CD4-positive, alpha-beta T cell (primary cell): ENCODE measurements at places on chromosomes 2 and 18. TPM values are rescaled to one million over a fixed set of nuclear protein-coding genes. Genes with fewer than 3 reads are reported as not detected.

- DNase-seq, result no peak
Measured at GRCh38 chr2:178233428-178233827, 39.1 kb downstream of the OSBPL6 start.

DNA sequence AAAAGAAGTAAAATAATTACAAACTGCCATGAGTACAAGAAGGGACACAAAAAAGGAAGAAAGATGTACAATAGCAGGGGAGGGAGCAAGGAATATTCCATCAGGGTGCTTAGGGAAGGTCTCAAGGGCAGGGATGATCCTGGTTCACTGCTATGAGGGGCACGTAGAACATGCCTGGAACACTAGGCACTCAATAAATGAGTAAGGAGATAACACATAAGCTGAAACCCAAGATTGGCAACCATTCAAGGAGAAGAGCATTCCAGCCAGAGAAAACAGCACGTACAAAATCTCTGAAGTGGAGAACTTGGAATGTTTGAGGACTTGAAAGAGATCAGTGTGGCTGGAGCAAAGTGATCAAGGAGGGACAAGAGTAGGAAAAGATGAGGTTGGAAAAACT is 103.2 kb downstream of the FAM161A start:
- no peak for DNase-seq

DNA sequence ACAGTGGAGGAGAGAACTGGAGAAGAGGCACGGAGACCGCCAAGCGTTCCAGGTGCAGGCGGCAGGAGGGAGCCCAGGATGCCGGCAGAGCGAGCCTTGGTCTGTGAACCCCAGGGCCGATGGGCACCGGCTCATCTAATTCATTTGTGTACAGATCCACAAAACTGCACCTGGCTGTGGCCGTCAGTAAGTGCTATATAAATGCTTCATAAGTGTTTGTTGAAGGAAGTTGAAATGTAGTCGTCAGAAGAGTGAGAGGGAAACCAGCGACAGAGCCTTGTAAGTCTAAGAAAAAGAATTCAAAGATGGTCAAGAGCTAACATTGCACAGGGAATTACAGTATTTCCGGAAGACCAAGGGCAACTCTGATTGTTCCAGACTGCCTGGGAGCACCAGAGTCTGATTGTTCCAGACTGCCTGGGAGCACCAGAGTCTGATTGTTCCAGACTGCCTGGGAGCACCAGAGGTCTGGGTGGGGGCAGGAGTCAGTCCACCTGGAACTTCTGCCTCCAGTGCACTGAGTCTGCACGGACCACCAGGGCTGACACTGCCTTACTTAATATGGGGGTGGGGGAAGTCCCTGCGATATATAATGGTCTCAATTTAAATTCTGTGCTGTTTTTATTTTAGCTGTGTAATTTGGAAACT is 112.3 kb downstream of the BCL2 start:
- no peak for DNase-seq

DNAJC5G gene
- not detected for total RNA-seq

CYP1B1 gene
- 0.17 TPM for total RNA-seq

GRCh38 chr2:23492921-23493320 is 107.9 kb downstream of the KLHL29 start:
- no peak for DNase-seq

CD207 gene
- 0.25 TPM for total RNA-seq

DNA sequence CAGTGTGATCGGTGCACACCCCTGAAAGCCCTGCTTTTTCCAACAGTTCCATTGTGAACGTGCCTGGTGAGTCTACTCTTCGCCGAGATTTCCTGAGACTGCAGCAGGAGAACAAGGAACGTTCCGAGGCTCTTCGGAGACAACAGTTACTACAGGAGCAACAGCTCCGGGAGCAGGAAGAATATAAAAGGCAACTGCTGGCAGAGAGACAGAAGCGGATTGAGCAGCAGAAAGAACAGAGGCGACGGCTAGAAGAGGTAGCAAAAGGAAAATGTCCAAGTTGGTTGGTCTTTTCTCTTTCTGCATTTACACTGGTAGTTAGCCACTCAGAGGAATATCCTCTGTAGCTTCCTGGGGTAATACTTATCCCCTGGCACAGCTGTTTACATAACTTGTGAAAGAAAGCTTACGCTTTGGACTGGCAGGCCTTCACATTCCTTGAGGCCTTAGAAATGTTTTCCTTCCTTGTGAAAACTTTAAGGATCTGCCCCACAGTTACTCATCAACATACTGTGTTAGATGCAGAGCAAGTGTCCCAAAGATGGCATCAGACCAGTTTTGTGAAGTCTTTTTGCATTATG is 146.6 kb downstream of the MAP4K4 start:
- no peak for DNase-seq

- no peak for DNase-seq
Measured at GRCh38 chr2:133252780-133253355, 315.4 kb downstream of the NCKAP5 start.

VWC2L gene
- not detected for total RNA-seq

GRCh38 chr2:937530-937929 is 13.1 kb upstream of the SNTG2 start:
- DNase-seq, result no peak

GRCh38 chr2:219562049-219563020 is 9.0 kb downstream of the OBSL1 start:
- DNase-seq, result no peak

GRCh38 chr2:144230448-144231085 is 289.4 kb downstream of the ZEB2 start:
- no peak for DNase-seq

DNA sequence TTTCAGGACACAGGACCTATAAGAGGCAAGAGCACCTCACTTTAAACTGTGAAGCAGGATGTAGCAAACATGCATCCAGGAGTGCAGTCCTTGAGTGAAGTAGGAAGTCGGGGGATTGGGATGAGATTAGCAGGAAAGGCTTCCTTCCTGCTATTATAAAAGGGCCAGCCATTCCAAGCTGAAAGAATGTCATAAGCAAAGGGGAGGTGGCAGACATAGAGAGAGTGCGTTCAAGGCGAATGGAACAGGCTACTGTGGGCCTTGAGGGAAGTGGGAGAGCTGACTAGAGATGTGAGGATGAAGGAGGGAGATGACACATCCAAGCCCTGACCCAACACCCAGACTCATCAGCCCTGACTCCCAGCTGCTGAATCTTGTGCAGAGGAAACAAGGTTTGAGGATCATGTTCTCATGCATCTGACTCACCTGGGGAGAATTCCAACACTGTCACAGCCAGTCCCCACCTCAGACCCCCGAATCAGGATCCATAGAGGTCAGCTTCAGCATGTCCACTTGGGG is 63.9 kb downstream of the GYPC start:
- DNase-seq, result no peak

GRCh38 chr2:62187246-62187645 is 8.7 kb upstream of the B3GNT2 start:
- DNase-seq, result no peak

DNA sequence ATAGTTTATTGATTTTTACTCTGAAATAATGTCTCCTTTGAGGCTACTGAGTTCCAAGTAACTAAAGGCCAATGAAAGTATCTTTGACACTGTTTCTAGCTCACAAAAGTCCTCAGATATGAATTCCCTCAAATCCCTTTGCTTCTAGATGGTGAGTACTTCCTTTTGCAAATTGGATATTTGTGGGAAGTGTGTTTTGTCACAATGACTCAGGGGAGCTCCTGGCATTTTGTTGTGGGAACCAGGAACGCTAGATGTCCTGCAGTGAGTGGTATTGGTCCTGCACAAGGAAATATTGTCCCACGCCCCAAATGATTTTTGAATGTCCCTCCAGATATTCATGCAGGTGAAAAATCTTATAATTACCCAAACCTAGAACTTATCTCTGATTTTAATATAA is 24.3 kb downstream of the TACR1 start:
- no peak for DNase-seq

DNA sequence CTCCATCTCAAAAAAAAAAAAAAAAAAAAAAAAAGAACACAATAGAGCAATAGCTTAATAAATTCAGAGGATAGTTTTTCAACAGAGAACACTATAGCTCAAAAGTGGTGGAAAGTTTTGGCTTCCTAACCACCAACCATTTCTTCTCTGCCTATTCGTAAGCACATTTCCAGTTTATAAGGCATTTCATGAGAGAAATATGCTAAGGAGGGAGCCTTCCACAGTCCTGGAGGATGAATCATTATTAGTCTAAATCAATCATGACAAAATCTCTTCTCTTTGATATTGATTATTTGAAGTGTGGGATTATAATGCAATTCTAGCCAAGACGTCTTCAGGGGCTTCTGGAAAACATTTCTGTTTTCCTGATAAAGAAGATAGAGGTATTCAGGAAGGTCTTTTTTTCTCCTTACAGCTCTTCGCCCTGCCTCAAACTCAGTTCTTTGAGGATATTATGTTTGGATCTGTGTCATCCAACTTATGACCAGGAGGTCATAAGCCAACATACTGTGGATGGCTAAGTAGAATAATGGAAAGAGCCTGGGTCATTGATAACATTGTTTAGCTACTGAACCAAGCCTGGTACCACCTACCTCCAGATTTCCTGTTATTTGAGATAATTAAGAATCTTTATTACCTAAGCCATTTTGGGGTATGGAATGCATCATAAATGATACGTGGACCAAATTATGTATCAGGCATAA is 207.3 kb downstream of the TRIB2 start:
- DNase-seq, result no peak

DNA sequence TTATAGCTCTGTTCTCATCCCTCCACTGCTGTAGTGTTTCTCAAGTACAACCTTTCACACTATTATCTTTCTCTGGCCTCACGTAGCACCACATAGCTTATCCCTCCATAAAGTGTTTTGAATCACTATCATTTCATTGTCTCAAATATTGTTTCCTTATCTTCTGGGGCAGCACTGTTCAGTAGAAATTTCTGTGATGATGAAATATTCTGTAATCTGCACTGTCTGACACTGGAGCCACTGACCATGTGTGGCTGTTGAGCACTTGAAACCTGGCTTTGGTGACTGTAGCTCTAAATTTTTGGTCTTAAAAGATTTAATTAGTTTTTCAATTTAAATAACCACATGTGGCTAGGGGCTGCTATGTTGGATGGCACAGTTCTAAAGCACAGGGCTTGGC is 78.9 kb downstream of the CPS1 start:
- no peak for DNase-seq

GRCh38 chr2:31483246-31483645 is 68.7 kb upstream of the XDH start:
- no peak for DNase-seq

- DNase-seq, result no peak
Measured at GRCh38 chr2:114614592-114614991, 172.2 kb downstream of the DPP10 start.

DNA sequence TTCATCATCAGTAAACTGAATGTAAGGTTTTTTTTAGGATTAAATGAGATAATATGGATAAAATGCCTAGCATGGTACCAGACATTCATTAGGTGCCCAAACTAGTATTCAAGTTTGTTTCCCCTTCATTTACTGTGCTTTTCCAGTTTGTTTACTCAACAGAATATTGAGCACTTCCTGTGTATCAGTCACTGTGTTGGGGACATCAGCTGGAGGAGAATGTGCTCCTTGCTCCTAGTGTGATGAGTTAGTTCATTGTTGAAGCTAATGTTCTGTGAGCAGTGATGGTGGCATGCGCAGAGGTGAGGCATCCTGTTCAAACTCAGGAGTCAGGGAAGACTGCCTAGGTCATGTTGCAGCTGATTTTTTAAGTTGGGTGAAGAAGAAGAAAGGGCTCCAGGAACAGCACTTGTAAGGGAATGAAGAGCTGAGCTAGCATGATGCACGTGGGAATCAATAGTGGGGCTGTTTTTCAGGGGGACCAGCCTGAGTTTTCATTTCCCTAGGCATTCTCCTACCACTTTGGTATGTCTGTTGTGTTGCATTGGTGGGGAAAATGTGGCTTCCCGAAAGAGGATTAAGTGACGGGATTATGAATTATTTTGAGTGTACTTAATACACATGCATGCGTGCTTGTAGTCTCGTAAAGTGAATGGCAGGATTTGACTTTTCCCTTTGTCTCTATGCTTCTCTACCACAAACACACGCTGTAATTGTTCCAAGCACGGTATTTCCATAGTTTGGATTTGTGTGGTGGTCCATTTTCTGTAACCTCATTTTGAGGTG is 23.7 kb downstream of the TTLL4 start:
- no peak for DNase-seq

SAG gene
- total RNA-seq, result 0.03 TPM

- no peak for DNase-seq
Measured at GRCh38 chr18:649341-649740, 8.1 kb upstream of the TYMS start.

DNA sequence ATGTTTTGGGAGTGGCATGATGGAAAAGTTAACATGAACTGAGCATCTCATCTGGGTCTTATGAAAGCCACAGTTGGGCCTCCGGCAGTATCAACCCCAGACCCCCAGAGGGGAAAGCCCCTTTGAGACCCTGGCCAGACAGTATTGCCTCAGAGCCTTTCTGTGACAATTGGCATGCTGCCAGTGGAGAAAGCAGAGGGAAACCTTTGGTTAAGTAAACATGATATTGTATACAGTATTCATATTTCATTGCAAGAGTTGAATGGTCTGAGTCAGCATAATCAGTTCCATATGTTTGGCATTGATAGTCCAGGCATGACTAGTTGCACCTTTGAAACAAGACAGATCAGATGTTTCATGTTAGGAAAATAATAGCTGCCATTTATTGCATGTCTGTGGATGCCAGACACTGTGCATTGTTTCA is 20.0 kb downstream of the MERTK start:
- DNase-seq, result no peak

G6PC2 gene
- total RNA-seq, result not detected

- no peak for DNase-seq
Measured at GRCh38 chr2:32862269-32863055, 84.3 kb upstream of the LTBP1 start.

GRCh38 chr2:170446078-170446477 is 268.1 kb downstream of the MYO3B start:
- DNase-seq, result no peak

DNA sequence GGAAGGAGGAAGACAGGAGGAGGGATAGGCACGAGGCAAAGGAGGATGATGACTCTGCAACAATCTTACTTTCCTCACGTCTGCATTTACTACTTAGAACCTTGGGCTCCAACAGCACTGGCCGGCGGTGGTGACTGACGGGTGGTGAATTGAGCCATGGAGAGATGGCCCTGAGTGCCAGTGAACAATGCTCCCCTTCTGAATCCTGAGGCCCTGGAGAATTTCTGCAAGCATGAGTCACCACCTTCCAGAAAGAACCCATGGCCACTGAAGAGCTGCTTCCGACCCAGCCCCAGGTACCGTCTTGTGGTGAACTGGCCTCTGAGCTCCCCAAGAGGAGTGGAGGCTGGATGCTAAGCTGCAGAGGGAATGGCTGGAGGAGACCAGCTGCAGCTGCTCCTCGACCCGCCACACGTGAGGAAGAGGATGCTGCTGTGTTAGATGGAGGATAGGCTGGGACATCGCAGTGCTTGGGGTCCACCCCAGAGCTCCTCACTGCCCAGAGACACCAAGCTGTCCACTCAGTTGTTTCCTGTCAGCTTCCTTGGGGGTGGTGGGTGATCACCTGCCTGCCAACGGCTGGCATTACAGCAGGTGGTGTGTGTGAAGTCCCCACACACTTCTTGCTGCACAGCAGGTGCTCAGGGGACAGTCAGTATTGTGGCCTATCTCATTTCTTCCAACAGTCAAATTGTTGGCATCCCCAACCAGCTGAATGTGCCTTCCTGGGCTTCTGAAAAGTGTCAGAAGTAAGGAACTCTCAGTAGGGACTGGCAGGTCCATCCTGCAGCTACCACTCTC is 186.5 kb upstream of the ID2 start:
- DNase-seq, result no peak
